ENCODE measurements at places on chromosomes 11 and 22.

- DNase-seq: no peak
Observed at GRCh38 chr11:64251016-64251752, at the start of gene PLCB3. Gene PLCB3, plus strand, starts transcription at chr11:64251530. Its CDS starts 120 bp downstream, at chr11:64251650.

GRCh38 chr22:20783844-20784723, 10.2 kb downstream of the SERPIND1 start:
- no peak for DNase-seq

DNA sequence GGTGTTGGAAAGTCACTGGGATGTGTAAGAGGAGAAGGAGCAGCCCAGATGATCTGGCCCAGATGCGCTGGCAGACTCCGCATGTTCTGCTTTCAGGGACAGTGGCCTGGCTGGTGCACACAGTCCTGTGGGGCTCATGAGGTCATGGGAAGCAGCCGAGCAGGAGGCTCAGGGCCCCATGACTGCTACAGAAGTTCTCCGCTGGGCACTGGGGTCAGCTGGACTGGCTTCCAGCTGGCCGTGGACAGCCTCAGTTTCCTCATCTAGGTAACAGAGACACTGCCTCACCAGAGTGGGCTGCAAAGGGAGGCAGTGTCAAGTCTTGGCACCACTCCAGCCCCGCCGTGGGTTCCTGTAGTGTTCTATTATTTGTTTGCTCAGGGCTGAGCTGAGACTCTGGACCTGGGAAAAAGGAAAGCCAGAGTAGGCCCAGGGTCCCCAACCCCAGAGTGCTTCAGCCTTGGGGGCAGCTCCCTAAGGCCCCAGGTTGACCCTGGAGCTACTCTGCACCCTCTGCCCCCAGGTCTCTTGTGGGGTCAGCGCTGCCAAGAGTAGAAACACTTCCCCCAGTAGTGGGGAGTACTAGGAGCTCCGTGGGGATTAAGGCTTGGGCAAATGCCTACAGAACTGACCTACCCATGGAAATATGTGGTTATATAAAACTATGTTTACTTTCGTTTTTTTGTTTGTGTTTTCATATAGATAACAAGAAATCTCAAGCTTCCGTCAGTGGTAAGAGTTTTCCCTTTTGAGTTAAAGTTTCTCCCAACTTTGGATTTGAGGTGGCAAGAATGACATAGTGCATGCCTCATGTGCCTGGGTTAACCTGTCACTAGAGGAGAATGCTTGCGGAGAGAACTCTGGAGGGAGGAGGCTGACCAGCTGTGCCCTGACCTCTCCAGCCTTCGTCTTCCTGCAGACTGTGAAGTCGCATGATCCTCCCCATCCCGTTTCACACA, 45.3 kb downstream of the MED15 start:
- no peak for DNase-seq

- no peak for DNase-seq
Observed at GRCh38 chr11:65657426-65657825, 5.3 kb downstream of the RELA start.

DNA sequence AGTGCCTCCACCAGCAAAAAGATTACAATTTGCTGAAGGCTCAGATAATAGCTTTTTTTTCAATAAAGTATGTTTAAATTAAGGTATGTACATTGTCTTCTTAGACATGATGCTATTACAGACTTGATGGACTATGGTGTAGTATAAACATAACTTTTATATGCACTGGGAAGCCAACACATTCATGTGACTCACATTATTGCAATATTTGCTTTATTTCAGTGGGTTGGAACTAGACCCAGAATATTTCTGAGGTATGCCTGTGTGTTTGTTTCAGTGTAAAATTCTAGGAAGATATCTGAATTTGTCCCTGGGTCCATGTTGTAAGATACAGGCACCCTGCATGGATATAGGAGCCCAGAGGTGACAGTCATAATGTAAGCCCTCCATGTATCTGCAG, 120.0 kb upstream of the BDNF start:
- no peak for DNase-seq

DNA sequence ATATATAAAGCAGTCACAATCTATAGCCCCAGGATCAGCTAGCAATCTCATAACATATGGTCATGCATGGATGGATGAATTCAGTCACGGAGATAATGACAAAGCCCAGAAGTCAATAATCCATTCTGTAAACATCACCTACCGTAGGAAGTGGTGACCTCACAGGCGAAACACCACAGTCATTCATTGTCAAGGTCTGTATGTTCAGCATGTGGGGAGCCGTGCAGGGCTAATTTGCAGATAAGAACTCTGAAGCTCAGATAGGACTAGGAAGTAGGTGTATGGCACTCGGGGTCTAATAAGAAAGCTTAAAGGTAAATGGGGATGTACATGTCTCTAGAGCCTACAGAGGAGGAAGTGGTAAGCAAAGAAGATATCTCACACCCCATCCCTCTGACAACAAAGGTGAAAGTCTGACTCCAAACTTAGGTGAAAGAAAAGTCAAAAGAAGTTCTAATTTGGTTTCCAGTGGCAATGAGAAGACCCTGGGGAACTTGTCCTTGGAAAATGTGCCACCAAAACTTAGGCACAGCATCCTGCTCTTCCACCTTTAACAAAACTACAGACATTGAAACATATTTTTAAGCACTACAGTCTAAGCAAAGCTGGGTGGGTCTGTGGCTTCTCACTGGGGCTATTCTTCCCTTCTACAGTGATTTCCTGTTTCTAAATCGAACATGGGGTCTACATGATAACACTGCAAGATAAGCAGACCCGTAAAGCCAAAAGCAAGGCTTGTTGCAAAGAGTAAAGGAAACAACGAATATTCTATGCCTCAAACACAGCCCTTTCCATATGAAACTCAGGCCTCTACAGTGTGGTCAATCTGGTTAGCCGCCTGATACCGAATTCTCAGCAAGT, 5.2 kb downstream of the CRTAM start:
- DNase-seq: peak; percentile 35

DNA sequence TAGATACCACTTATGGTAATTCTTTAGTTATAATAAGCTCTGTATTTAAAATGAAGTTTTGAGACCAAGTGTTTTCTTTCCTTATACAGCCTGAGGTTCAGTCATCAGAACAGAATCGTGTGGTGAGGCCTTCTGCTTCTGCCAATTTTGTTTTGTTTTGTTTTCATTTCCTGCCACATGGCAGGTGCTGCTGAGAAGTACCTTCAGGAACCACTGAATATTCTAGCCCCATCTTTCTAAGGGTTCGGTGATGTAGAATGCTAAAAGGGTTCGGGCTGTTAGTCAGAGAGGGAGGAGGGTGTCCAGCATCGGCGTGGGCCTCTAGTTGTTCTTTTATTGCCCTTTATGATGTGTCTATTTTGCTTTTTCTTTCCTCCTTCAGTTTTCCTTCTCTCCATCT, 25.8 kb downstream of the TNRC6B start:
- DNase-seq: no peak

DNA sequence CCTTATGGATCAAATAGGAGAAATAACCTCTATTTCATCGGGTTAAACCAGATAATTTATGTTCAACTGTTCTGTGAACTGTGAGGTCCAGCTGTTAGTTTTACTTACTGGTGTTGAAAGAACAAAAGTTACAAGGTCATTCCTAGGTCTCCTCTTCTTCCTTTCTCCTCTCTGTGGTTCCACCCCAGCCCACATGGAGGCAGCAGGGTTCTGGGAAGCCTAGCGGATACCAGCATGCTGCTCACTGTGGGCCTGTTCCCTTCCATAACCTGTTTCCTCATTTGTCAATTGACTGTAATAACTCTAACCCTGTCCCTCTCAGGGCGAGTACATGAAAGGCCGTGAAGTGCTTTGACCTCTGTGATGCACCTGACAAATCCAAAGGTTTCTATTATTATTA, 27.8 kb downstream of the RELT start:
- DNase-seq: peak; percentile 9

GRCh38 chr11:62500650-62501030, 46.0 kb downstream of the AHNAK start:
- DNase-seq: no peak

DNA sequence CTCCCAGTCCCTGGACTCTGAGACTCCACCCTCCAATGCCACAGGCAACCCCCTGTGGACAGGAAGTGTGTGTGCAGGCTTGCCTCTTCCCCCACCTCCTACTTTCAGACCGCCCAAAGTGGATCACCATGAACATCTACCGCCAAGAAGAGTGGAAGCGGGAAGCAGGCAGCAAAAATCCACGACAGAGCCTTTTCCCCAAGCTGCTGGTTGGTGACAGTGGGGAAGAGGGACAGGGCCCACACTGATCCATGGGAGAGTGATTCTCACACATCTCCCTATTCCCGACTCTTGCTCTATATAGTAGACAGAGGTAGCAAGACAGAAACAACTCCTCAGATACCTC, 53.4 kb upstream of the SPATA19 start:
- DNase-seq: no peak

- no peak for DNase-seq
Observed at GRCh38 chr22:29738118-29738815, 18.5 kb downstream of the CABP7 start.

DNA sequence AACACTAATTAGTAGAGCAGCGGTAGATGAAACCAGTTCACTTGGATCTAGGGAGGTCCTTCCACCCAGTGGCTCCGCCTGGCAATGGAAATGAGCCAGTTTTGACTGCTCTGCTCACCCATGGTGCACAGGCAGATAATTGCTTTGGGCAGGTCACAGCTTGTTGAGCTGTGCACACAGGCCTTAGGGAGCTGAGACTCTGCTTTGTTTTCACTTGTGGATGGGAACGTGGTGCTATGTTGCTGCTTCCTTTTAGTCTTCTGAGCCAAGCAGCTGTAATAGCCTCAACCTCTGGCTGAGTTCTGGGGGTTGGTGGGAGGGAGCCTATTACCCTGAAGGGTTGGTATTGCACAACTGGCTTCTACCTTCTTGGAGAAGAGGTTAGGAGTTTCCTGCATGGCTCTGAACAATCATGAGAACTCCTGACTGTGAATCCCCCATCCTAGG, 262.3 kb upstream of the MTNR1B start:
- DNase-seq: peak; percentile 91

DNA sequence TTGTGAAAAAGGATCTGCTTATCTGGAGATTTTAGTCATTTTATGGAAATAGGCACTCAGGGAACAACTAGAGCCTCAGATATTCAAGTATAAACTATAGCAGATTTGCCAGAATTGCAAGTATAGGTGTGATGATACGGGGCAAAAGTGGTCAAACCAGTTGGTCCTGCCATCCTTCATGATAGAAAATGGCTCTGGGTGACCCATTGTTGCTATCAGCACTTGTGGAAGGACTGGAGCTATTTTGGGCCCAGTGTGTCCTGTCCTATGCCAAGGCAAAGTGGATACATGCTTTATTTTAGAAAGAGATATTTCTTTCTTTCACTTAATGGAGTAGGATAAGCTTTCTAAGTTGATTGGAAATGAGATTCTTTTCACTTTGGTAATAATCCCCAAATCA, 85.2 kb downstream of the PPP6R3 start:
- DNase-seq: no peak

GRCh38 chr11:117972044-117972443, 14.2 kb upstream of the IL10RA start:
- DNase-seq: no peak

GRCh38 chr22:35605369-35605680, 11.8 kb downstream of the MB start:
- DNase-seq: no peak
